ENCODE measurements at places on chromosomes 11 and 22. TPM values are rescaled to one million over a fixed set of nuclear protein-coding genes. Genes with fewer than 3 reads are reported as not detected.

GRCh38 chr11:104169091-104169490, 5.1 kb upstream of the PDGFD start:
- DNase-seq = no peak

GRCh38 chr11:62556875-62557631, 10.4 kb upstream of the AHNAK start:
- peak; percentile 69 for DNase-seq

DNA sequence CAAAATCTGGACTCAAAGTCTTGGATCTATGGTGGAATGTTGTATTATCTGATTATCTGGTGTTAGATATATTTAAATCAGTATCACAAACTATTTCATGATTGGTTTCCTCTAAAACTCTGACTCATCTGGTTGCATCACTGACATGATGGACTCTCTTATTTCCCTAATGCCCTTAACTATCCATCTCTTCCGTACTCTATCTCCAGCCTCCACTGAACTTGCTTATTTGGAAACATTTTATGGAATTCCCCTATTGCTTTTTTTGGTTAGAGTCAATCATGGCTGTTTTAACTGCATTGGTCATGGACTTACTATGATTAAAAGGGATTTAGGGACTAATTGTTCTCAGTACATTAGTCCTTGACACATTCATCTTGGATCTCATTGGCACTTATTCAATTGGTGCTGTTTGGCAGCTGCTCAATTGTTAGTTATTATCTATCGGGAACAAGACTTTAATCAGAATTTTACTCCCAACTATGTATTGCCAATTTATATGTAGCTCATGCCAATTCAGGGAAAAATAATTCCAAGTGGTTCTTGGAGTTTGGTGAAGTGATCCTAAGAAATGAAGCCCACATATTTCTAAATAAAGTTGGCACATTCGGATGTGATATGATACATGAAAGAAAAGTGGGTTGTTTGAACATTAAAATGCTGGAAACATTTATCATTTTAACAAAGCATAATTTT, 942.0 kb upstream of the CCDC90B start:
- no peak for DNase-seq

DNA sequence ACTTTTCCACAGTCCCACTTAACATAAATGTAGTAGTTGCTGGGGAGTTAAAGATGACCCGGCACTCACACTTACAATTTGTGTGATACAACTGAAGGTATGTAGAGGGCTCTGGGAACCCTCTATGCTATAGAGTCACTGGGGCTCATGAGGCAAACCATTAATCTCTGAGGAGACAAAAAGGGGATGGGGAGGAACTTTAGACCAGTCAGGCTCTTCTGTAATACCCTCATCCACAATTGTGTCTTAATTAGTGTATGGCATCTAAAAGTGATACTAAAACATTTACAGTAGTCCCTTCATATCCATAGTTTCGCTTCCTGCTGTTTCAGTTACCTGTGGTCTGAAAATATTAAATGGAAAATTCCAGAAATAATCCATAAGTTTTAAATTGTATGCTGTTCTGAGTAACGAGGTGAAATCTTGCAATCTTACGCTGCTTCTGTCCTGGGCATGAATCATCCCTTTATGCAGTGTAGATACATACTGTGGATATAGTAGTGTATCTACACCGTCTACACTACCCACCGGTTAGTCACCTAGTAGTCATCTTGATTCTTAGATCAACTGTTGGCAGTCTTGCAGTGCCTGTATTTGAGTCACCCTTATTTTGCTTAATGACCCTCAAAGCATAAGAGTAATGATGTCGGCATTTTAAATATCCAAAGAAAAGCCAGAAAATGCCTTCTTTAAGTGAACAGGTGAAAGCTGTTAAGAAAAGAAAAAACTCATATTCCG, 12.2 kb downstream of the CBL start:
- no peak for DNase-seq

AIFM3 gene
- total RNA-seq = 30.9 TPM

GRCh38 chr11:69156673-69157155, 979 bp downstream of the SMIM38 start:
- DNase-seq = no peak

NOX4 gene
- total RNA-seq = not detected

- DNase-seq = no peak
These were observed 53.6 kb upstream of the LYVE1 start for GRCh38 chr11:10622108-10622507.

RNASEH2C gene
- total RNA-seq = 71.2 TPM

DNA sequence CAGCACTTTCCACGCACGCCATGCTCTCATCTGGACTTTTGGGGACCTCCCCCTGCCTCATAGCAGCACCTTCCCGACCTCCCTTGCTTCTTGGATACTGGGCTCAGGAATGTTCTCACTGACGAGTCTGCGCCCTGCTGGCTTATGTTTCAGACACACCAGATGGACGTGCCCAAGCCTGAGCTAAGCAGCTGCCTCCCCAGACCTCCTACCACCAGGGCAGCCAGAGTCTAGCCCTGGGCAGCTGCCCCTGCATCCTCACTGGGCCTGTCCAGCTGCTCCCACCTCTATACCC, 13.2 kb upstream of the RGL4 start:
- no peak for DNase-seq

GRCh38 chr11:62402960-62403730, 15.7 kb upstream of the SCGB1A1 start:
- no peak for DNase-seq

USH1C gene
- 86.2 TPM for total RNA-seq

PIH1D2 gene
- total RNA-seq = 0.97 TPM

- DNase-seq = no peak
These were observed 5.7 kb upstream of the MYBPC3 start for GRCh38 chr11:47357985-47358730.

GRCh38 chr11:65596520-65596919, 920 bp upstream of the KCNK7 start:
- DNase-seq = no peak

- no peak for DNase-seq
These were observed 136.3 kb upstream of the TEAD1 start for GRCh38 chr11:12537778-12538401.

OR52E8 gene
- not detected for total RNA-seq

DNA sequence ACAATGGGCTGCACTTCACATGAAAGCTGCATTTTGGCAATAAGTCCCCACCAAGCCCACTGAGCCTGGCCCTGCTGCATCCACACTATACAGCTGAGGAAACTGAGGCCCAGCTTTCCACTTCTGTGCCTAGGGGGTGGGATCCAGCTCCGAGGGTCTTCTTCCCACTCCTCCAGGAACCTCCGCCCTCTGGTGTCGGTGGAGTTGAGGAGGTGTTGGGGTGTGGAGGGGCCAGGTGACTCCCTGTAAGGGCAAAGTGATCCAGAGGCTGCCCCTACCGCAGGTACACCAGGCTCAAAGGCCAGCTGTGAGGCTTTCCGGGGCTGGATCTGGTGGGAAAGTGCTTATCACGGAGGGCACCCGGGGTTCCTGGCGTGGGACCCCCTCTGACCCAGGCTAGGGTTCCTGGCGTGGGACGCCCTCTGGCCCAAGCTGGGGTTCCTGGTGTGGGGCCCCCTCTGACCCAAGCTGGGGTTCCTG, 125.0 kb downstream of the KCNQ1 start:
- DNase-seq = no peak

TMA7B gene
- not detected for total RNA-seq

GRCh38 chr22:34743110-34743751, 322.7 kb upstream of the ISX start:
- no peak for DNase-seq

DNA sequence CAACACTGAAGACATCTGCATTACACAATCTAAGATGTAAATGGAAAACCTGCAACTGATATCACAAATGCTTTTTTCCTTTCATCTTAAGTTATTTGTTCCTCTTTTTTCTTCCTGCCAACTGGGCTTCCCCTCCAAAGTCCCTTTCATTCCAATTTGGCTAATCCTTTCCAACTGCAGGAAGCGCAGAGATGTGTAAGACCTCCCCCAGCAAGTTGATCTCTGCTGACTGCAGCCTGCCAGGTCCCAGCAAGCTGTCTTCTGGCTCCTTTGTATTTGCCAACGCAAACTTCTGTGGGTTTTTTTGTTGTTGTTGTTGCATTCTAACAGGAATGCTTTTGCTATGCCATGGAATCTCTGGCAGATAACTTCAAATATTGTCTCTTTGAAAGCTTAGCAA, 38.5 kb upstream of the LRRC4C start:
- no peak for DNase-seq

- DNase-seq = no peak
These were observed 31.0 kb upstream of the HMOX1 start for GRCh38 chr22:35349704-35350538.

DNA sequence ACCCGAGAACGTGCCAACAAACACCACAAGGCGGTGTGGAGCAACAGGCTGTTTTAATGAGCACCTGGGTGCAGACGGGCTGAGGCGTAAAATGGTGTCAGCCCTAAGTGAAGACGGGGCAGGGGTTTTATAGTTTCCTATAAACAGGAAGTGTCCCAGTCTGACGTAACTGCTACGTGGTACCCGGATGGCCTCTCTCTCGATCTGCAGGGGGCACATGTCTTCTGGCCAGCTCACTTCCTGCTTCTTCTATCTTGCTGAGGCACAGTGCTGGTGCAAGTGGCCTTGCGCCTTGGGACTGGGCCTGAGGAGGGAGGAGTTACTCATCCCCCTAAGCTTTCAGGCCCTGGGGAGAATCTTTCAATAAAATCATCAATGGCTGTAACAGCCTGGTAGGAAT, 20.9 kb downstream of the OOSP3 start:
- DNase-seq = no peak
